ENCODE measurements at places on chromosomes 4 and X.

DNA sequence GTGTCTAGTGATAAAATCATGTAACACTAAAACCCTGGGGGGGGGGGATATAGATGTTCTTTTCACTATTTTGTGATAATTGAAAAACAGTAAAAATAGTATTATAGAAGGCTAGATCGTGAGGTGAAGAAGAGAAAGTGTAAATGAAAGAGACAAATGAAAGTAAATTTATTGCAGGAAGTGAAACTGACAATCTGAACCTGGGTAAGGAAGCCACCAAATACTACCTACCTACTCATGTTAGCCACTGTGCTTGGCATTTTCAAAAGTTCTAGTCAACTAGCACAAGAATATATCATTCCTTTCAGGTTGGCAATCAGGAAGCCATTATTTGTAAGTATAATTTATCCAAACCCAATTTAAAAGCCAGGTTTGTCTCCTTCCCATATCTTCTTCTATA lies 1366.1 kb downstream of the FAM133A start:
- DNase-seq = no peak

DNA sequence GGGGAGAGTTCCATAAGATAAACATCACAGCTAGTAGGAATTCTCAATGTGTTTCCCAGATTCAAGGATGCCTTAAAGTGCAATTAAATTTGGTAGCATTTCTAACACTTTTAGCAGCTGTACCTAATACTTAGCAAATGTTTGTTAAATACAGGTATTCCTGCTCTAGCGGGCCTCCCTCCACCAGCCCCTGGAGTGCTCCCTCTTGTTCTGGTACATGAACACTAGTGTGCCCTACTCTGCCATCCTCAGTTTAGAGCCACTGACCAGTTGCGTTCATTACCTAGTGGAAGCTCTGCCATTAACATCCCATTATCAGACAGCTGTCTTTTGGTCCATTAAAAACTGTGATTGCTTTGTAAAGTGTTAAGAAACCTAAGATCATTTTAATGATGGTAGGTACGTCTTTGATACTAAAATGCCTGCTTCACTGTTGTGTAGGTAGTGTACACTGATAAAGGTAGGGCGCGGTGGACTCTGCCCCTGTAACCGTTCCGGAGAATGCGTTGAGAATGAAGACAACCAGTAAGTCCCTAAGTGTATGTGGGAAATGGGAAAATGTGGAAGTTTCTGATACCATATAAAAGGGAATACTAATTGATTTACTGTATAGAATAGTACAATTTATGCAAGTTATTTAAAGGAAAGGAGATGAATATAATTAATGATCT lies 21.7 kb downstream of the KIAA0232 start:
- DNase-seq = no peak

DNA sequence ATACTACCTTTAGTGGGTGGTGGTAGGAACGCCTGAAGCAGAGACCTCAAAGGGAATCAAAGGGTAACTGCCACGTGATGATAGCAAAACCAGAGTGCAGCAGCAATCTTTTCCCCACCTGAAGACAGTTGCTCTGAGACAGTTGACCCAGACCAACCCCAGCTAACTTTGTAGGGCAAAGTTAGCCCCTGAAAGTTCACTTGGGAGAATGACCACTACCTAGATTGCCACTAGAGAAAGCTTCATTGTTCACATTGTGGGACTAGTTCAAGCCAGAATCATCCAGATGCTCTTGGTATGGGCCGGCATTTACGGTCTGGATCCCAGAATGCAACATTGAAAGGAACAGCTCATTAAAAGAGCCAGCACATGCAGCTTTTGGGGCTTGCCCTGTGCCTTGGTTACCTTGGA lies 4.1 kb downstream of the SEPTIN6 start:
- no peak for DNase-seq

- DNase-seq = no peak
These were observed 15.8 kb downstream of the MAOB start for GRCh38 chrX:43866423-43866822.

DNA sequence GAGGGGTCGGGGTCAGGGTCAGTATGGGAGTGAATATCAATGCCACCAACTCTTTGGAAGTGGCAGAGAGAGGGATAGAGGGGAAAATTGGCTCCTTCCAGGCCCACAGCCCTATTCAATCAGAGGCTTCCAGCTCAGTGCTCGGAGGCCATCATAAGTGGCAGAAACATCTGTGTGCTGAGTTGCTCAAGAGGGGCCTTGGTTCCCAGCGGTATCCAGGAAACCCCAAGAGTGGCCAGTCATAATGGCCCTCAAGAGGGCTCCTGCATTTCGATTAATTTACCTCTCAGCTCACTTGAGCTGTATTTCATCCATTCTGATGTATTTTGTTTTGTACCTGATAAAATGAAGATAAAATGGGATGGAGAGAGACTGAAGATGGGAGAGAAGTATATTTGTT lies 154.3 kb upstream of the EOLA2 start:
- no peak for DNase-seq

GRCh38 chrX:148270499-148270898 lies 229.9 kb upstream of the AFF2 start:
- no peak for DNase-seq

- no peak for DNase-seq
These were observed 25.3 kb downstream of the BTC start for GRCh38 chr4:74768857-74769525.

DNA sequence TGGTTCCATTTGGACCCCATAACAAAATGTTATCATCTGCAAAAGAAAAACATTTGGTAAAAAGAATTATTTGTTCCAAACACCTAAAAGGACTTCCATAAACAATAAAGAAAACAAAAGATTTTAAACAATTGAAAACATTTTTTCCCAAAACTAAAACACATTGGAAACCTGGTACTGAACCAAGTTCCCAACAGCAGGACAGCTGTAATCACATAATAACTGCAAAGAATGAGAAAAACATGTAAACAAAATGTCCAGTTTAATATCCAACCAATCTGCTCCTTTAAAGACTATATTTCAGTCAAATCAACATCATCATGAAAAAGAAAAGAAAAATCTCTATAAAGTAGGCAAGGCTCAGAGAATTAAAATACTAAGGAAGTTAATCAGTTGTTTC lies 36.3 kb downstream of the PRDM5 start:
- DNase-seq = no peak

- DNase-seq = no peak
These were observed 26.5 kb upstream of the DGKK start for GRCh38 chrX:50497114-50497513.

DNA sequence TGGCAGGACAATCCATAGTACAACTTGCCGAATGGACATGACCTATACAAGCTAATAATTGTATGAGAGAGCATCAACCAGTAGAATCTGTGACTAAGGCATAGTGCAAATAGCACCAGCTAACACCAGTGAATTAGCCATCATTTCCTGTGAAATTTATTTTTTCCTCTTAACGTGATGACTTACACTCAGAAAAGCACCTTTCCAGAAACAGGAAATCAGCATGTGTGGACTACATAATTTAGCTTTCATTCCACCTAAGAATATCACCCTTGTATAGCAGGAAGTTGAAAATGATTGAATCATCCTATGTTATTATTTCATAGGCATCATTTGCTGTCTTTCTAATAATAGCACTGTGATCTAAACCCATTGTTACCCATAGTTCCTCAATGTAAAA lies 1393.4 kb upstream of the PCDH7 start:
- DNase-seq = no peak

DNA sequence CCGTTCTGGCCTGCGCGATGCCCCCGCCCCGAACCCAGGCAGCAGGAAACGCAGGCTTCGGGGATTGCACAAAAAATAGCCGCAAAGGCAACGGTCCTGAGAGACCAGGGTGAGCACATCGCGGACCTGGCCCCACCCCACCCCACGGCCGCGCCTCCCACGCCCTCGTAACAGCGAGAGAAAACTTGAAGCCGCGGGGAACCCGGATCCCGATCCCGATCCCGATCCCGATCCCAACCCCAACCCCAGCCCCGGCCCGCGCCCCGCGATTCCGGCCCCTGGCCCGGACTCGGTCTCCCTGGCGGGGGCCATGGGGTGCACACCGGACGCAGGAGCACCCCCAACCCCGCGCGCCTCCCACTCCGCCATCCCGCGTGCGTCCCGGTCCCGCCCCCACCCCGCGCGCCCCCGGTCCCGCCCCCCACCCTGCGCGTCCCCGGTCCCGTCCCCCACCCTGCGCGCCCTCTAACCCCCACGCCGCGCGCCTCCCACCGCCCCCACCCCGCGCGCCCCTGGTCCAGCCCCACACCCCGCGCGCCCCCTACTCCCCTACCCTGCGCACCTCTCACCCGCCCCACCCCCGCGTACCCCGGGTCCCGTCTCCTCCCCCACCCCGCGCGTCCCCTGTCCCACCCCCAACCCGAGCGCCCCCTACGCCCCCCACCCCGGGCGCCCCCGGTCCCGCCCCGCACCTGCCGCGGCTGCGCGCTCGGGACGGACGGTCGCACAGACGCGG lies 29.0 kb downstream of the NOP14 start:
- DNase-seq = peak; percentile 48

- peak; percentile 32 for DNase-seq
These were observed 39.5 kb downstream of the GPC4 start for GRCh38 chrX:133375615-133376340.

DNA sequence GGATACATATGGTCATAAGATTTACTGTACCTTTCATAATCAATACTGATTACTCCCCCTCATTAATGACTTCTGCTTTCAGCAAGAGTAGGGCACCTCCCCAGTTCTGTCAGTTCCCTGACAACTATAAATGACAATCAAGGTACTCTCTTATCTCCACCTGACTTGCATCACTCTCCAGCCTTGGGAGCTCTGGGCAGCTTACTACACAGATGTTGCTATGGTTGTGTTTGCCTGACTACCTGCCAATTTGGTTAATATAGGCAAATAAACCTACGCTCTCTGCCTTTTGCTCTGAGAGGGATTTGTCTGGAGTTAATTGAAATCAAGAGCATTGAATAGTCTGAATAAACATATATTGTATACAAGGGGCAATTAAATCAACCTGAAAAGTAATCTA lies 22.8 kb upstream of the MAP7D3 start:
- DNase-seq = no peak

GRCh38 chr4:77734928-77735327 lies 84.2 kb downstream of the CNOT6L start:
- no peak for DNase-seq

- DNase-seq = no peak
These were observed 61.3 kb downstream of the CHRDL1 start for GRCh38 chrX:110734271-110734670.

DNA sequence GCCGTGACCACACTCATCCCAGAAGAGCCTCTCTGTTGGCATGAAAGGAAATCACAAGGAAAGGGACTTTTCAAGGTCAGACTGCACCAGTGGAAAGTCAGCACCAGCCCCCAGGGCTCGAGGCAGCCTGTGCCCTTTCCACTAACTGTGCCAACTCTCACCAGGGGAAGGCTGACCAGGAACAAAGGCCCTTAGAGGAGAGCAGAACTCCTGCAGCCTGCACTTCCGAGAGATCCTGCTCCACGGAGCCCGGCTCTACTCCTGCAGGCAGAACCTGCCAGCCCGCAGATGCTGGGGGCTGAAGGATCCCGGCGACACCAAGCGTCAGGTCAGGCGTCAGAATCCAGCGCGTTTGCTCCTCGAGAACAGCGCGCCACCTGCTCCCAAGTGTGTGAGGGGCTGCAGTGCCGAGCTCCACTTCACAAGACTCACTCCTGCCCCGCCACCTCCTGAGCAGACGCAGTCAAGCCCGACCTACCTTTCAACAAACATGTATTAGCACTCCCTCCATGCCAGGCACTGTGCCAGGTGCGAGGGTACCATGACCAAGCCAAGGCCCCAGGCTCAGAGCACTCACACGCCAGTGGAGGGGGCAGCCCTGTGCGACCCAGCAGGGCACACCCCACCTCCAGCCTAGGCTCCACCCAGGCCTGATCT lies 13.6 kb upstream of the HELT start:
- DNase-seq = no peak

DNA sequence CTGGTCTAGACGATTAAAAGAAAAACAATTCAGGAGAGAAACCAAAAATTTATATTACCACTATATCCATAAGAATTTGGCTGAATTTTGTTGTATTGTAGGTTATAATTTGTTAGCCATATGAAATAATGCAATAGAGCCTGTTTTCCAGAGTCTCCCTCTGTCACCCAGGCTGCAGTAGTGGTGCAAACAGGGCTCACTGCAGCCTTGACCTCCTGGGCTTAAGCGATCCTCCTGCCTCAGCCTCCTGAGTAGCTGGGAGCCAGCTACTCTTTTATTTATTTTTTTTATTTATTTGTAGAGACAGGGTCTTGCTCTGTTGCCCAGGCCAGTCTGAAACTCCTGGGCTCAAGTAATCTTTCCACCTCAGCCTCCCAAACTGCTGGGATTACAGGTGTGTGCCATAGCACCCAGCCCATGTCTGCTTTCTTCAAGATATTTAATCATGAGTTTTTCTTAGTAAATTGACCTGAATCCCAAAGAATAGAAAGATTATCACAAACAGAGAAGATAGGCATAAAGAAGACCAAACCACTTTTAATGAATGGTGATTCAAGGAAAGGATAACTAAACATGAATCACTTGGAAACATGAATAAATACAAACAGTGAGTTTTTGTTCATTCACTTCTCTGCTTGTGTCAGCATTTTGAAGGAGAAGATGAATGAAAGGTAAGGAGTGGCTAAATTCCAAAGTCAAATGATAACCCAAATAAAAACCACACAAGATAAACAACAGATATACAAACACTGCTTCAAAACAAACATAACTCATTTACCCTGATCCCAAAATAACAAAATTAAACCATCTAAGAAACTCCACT lies 82.1 kb downstream of the PPP3CA start:
- DNase-seq = no peak

DNA sequence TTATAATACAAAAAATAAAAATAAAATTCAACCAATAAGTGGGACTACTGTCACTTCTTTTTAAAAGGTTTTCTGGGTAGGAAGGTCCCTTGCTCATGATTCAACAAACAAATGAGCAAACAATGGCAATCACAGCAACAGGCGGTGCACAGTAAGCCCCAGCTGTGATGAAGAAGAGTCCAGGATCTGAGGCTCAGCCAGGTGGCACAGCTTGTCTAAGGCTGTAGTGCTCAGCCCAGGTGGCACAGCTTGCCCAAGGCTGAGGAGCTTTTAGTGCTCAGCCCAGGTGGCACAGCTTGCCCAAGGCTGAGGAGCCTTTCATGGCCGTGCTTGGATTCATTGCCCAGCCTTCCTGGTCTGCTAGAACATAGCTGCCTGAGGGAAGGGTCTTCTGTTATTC lies 75.0 kb downstream of the ZFYVE28 start:
- no peak for DNase-seq

GRCh38 chr4:109276482-109277095 lies 25.9 kb downstream of the COL25A1 start:
- DNase-seq = no peak

DNA sequence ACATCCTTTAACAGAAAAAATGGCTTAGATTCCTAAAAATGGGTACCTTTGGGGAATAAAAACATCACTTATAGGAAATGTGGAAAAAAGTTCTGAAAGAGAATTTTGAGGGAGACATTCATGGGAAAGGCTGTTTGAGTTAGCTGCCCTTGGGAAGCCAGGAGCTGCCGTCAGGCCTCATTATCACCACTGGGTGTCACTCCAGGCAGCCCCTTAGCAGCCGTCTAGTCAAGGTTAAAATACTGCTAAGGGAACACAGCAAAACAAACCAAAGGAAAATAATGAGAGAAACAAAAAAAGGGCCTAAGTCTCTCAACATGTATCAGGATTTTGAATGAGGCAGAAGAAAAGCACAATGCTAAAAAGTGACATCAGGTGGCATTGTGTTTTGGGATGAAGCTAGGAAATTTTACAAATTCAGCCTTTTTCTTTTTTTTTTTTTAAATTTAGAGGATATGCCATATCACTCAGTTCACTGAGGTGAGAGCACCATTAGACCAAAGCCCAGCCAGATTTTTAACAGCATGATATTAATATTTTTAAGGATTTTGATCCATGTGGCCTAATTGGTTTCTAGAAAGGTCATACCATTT lies 235.3 kb downstream of the GPAT3 start:
- peak; percentile 69 for DNase-seq

GRCh38 chr4:143336781-143337599 lies at the start of gene GAB1:
TSS of gene GAB1 (plus strand) at chr4:143336876. CDS start at chr4:143337189, 313 bp downstream.
- DNase-seq = peak; percentile 68

Data from HEK293T (cell line).